ENCODE measurements at places on chromosomes 1 and 21.
A peak's percentile ranks its signal among the peaks of the same experiment; 100 is the strongest.

DNA sequence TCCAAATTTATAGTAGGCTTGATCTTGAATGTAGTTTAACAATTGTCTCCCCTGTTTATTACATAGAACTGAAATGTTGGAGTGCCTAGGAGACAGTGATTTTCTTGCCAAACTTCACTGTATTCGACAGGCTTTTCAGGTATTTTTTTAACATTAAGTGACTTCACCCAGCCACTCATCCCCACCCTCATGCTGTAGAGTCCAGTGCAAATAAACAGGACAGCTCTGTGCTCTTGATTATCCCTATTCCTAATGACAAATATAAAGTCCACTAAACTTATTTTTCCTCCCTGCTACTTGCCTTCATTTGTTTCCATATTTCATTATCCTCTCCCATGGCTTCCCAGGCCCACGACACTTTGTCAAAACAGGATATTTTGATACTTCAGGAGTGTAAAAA is 29.2 kb upstream of the NEXN start:
- no peak for DNase-seq

DNA sequence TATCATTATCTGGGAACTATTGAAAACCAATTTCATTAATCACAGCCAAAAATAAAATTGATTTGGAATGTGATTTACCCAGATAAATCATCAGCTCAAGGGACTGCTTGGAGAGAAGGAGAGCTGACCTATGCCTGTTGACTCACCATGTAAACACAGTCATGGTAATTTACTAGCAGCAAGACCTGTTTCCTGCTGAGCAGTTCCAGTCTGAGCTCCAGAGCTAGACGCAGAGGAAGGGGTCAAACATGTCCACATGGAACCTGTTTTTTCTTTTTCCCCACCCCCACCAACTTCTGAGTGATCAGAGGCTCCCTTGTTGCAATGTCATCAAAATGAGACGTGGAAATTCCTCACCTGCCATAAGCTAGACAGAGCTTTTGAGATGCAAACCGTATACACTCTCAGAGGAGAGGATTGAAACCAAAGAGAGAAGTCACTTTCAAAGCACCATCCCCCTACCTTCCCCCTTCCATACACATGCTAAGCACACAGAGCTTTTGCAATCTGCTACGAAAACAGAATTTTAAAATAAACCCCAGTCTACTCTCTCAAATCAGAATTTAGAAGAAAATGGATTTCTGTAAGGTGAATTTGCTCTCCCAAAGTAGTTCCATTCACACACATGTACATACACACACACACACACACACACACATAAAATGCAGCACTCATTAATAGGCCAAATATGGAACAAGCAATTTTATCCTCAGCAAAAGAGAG is 55.9 kb upstream of the PTGFRN start:
- DNase-seq: no peak

DNA sequence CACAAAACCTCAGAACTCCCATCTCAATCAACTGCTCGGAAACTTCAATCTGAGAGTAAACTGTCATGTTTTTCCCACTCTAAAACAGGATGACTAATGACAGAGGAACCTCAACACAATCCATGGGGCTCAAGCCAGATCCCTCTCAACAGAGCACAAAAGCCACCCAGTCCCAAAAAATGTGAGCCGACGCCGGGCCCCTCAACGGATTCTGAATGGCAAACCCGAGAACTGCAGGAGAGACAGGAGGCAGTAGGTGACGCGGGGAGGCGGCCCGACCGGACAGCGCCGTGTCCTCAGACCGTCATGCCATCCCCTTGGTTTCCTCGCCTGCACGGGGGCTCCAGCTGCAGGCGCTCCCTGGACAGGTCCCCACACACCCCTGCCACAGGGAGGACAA is 53.4 kb downstream of the SSBP3 start:
- no peak for DNase-seq

GRCh38 chr1:229557913-229558414 is 543 bp downstream of the ABCB10 start:
- peak; percentile 28 for DNase-seq

DNA sequence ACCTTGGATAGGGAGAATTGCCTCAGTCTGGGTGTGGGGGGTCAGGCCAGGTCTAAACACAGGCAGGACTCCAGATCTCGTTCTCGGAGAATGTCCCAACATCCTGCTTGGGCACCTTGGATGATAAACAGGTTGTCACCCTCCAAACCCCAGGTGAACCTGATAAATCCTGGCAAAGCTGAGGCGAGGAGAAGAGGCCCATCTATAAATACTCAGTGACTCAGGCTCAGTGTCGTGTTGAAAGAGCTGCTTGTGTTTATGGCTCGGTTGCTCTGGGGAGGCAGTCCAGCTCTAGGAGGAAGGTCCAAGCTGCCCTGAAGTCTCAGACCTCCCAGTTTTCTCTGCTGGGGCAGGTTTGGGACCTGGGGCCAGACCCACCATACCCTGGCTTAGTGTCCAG is 15.8 kb upstream of the TRIM63 start:
- DNase-seq: no peak

- DNase-seq: no peak
Measured at GRCh38 chr21:45073301-45074047, 906 bp upstream of the ADARB1 start.

DNA sequence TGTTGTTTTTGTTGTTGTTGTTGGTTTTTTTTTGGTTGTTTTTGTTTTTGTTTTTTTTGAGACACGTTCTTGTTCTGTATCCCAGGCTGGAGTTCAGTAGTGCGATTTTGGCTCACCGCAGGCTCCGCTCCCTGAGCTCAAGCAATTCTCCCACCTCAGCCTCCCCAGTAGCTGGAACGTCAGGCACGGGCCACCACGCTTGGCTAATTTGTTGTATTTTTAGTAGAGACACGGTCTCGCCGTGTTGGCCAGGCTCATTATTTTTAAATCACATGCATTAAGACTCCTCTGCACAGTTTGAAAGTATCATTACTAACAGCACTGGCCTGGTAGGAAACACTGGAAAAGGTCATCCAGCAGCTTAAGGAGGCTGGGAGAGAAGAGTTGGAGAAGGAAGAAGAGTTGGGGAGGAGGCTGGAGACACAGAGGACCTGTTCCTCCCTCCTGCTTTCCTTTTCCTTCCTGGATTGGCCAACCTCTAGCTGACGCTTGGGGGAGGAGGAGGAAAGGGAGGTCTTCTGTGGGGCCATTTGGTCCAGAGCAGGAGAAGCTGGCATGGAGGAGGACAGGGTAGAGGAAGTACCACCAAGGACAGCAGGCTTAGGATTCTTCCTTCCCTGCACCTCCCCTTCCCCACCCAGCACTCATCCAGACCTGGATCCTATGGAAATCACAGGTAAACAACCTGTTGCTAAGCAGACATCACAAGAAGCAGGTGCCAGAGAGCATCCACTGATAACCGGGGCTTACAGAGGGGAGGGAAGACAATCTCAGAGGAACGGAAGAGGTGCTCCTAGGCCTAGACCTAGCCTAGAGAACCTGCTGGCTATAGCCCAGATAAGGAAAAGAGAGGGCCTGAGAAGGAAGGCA is 71.9 kb upstream of the GOLT1A start:
- no peak for DNase-seq

DNA sequence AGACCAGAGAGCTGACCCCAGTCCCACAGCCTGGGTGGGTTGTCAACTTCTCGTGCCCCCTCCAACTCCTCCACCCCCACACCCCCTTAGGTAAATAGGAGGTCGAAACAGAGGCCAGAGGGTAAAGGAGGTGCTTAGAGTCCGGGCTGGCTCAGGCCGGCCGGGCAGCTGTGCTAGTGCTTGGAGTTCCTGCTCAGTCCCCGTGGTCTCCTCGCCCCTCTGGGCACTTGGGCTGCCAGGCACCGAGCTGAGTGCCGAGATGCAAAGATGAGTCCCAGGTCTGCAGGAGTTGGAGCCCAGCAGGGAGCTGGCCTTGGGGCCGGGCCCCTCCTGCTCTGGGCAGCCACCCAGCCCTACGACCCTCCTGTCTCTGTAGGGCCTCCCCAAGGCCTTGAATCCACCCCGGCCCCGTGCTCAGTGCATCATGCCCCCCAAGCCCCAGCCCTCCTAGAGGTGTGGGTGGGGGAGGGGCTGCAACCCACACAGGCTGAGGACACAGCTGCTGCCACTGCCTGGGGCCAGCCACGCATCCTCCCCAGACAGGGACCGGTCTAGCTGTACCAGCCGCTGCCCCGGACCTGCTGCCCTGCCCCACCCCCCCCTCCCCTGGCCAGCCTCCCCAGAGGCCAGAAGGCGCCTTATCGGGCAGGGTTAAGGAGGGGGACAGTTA is 1.9 kb downstream of the SMIM1 start:
- DNase-seq: no peak

GRCh38 chr1:48761411-48761810 is 15.3 kb downstream of the BEND5 start:
- no peak for DNase-seq

DNA sequence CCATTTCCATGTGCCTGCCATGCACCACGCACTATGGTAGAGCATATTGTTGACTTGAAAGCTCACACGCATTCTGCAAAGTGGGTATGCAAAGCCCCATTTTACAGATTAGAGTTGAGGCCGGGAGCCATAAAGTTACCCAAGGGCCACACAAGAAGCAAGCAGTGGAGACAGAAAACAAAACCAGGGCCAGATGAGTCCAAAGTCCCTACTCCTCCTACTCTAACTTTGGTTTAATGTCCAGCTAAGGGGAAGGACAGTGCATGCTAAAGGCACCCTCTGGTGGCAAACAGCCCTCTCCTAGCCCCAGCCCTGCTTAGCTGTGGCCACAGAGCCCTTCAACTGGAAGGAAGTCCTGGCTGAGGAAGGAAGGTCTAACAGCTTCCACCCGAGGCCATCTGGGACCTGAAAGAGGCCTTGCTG is 74.9 kb downstream of the SLC66A1 start:
- no peak for DNase-seq

GRCh38 chr1:232725305-232726047 is 79.7 kb upstream of the MAP10 start:
- DNase-seq: no peak

GRCh38 chr1:17414022-17414421 is 25.5 kb downstream of the RCC2 start:
- no peak for DNase-seq

DNA sequence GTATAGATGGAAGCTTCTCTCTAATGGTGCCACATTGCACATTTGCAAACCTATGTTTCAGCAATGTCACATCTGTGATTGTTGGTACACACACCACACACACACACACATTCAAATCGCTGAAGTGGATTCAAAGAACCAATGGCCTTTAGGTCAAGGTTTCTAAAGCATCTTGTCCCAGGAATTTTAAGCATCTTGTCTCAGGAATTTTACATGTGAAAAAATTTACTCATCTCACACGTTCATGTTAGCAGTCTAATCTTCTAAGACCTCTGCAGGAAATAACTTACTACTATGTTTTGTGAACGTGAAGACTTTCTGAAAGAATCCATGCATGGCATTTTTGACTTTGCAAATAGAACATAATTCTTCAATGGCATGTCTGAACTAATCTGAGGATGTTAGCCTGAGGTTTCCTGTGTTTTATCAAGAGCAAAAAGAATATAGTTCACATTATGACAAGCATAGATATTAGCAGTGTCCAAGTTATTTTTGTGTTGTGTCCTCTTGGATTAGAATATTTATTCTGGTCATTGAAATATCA is 125.1 kb downstream of the CYYR1 start:
- DNase-seq: no peak

DNA sequence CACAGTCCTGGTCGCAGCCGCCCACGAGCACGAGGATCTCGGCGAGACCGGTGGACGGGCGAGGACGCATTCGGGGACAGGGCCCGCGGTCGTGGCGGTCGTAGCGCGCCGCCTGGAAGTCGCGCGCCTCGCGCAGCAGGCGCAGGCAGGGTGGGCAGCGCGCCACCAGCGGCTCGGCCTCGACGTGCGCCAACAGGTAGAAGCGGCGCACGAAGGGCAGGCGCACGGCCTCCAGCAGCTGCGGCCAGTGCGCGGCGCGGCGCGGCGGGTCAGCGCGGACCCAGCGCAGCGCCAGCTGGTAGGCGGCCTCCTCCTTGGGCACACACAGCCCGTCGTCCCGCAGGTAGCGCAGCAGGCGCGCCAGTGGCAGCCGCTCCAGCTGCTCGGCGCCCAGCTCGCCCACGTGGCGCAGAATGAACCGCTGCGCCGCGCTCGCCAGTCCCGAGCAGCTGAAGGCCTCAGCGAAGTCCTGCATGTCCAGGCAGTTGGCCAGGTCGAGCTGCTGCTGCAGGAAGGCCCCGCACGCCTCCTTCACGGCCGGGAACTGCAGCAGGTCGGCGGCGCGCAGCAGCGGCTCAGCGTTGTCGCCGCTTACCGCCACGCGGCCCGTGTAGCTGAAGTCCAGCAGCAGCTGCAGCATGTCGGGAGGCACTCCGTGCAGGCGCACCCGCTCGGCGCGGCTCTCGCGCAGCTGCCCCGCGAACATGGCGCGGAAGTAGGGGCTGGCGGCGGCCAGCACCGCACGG is 573 bp downstream of the KLHL21 start:
- DNase-seq: no peak

DNA sequence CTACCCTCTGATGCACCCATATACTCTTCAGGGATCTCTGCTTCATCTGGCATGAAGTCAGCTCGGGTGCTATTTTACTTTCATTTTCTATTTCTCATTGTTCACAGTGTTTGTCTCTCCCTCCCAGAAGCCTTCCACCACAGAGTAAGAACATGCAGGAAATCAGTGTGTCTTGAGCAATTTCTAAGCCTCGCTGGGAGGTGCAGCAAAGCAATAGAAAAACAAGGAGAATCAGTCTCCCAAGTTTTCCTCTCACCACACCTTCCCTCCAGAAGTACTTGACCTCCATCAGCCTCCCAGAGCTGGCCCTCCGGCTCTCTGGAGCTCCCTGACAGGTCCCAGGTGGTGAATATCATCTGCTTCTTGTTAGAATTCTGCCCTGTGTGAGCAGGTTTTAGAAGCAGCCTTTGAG is 594.7 kb upstream of the CAMK1G start:
- no peak for DNase-seq

- DNase-seq: peak; percentile 17
Measured at GRCh38 chr1:200154069-200154767, 126.7 kb downstream of the NR5A2 start.

GRCh38 chr1:82646888-82647287 is 846.2 kb downstream of the ADGRL2 start:
- DNase-seq: no peak

GRCh38 chr1:246608616-246609376 is 42.5 kb downstream of the CNST start:
- no peak for DNase-seq

DNA sequence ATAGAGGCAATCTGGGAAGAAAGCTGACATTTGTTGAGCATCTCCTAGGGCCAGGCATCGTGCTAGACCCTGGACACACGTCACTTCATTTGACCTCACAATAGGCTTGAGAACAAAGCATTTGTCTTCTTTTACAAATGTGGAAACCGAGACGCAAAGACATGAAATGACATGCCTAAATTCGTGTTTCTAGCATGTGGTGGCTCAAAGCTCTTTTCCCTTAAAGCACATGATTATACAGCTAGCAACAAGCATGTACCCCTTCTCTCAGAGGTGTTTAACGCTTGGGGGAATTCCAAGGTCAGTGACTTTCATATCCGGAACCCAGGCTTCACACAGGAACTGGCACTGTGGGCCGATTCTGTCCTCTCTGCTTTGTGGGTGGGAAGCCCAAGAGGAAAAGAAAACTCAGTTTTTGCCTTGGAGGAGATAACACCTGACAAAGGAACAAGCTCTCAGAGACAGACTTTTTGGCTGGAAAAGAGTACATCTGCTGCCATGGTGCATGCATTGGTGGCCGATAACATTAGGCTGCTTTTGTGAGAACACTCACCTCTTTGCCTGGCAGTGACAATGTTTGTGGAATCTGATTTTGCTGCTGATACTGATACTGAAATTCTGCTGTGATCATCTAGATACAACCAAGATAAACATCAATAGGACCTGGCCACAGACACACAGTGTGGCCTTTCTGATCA is 15.4 kb upstream of the CD2 start:
- DNase-seq: no peak

All from stimulated activated CD4-positive, alpha-beta T cell treated with anti-CD3 and anti-CD28 coated beads, Interleukin-2, amount 100 ng/mL, for 48 hours (primary cell).